Ecto neural progenitor cell (in vitro differentiated cells): ENCODE measurements at places on chromosomes 13 and 19.
A peak's percentile ranks its signal among the peaks of the same experiment; 100 is the strongest.

DNA sequence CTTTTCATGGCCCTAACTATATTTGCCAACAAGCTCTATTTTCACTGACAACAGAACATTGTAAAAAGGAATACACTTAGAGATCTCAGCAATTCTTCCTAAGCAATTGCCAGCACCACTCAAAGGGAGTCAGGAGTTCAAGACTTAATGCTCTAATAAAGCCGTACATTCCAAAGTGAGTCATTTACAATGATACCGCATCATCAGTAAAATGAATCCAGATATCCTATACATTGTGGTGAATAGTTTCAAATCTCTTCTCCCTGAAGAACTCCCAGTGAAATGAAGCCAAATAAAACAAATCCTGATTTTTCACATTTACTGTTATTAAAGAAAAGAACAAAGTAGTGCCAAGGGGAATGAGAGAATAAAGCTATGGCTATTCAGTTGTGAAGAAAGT is 2898.7 kb upstream of the PCDH20 start:
- no peak for DNase-seq

- no peak for DNase-seq
These were observed 210.7 kb upstream of the SLC10A2 start for GRCh38 chr13:103276775-103277498.

DNA sequence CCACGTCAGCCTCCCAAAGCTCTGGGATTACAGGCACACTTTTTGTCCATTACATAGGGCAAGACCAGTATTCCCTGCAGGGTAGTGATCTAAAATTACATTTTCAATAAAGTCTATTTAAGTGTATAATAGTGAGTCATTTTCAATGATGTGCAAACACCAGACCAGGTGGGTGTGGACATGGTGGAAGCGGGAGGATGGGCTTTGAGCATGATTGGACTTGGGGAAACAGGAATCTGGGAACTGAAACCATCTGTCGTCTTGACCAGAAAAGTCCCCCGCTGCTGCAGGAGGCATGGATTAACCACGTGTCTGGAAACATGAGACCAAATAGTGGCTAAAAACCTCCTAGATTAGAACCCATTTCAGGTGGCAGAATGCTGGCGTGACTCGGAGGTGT is 4.9 kb downstream of the FXYD3 start:
- no peak for DNase-seq

GRCh38 chr13:54175466-54175865 is 1146.9 kb downstream of the OLFM4 start:
- no peak for DNase-seq

DNA sequence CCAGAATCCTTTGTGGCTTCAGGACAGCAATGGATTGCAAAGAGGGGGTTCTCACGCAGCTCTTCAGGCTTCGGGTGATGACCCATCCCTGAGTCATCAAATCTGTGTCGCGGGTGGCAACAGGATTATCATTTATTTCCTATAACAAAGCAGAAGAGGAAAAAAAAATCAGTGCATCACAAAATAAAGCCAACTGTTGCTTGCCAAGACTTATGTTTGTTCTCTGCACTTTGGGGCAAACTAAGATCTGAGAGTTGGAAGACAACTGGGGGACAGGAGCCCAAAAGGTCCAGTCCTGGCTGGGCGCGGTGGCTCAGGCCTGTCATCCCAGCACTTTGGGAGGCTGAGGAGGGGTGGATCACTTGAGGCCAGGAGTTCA is 6.4 kb downstream of the GNA15 start:
- no peak for DNase-seq

DNA sequence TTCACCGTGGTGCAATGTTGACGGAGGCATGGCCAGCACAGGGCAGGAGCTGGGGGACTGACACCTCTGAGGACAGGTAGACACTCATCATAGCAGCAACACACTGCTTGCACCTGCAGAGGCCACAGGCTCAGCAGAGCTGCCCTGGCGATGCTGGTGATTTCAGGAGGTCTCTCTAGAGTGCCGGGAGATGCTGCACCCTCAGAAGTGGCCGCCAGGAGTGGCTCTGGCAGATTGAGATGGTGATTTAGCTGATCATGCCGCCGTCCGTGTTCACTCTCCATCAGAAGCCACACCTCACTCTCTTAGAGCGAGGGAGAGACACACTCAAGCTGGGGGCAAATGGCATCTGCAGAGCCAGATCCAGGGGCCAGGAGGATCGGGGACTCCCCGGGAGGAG is 244.6 kb upstream of the SGCG start:
- no peak for DNase-seq

DNA sequence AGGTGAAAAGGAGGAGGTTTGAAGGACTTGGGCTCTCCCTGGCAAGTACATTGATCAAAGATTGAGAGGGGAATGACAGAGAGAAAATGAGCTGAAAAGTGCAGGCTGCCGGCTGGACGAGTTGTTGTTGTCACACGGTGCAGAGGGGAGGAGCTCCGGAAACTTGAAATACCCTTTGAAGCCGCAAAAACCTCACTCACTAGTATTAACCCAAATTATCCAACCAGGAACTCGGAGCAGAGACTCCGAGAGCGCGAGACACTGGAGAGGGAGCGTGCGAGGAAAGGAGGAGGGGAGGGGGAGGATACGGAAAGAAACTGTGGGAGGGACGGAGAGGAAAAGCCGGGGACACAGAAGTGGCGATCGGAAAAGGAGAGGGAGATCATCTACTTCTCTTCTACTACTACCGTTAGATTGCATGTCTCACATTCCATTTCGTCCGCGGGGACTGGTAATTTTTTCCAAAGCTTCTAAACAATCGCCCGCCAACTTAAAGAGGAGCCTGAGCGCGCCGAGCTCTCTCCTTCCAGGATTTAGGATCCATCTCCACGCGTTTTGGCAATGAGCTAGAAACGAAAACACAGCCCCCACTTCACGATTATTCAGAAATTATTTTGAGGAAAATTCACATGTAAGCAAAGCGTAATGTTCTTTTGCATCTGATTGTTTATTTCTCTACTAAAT is at the start of gene DACH1:
Gene DACH1, minus strand, starts transcription at position 74 of the 684 bp plus-strand sequence.
- peak; percentile 76 for DNase-seq

- DNase-seq, result no peak
These were observed 4.6 kb upstream of the PNMA8A start for GRCh38 chr19:46475986-46476385.

DNA sequence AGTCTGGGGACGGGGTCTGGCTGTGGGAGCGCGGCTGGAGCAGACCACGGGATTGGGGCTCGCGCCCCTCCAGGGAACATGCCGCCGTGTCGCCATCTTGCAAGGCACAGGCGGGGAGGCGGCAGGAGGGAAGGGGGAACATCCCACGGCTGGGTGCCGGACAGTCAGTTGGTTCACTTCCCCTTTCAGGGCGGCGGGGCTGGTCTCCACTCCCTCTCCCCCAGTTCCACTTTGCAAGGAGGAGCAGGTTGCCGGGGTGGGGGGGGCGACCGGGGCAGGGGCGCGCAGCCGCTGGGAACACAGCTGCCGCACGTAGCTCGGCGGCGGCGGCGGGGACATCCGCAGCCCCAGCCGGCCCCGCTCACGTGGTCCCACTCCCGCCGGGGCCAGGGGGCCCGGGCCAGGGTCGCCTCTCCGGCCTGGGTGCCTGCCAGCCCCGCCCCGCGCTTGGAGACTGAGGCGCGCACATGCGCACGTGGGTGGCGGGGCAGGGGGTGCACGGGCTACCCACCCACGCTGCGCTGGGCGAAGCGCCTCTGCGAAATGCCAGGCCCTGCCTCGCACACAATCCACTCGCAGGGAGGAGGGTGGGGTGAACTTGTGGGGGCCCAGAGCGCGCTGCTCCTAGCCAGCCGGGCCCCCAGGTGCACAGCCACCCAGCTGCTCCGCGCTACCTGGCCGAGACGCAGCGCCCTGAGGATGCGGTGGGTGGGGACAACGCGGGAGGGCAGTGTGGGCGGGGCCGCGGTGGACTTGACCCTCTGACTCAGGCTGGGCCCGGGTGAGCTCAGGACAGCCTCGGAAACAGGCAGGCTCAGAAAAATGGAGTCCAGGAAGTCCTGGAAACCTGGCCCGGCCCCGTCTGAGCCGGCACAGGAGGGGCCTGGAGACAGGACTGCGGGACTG is 6.4 kb downstream of the KLF16 start:
- DNase-seq, result peak; percentile 70

- no peak for DNase-seq
These were observed 86.6 kb downstream of the TNFRSF19 start for GRCh38 chr13:23656637-23657371.

- no peak for DNase-seq
These were observed 15.2 kb downstream of the THOP1 start for GRCh38 chr19:2800506-2800905.

- peak; percentile 80 for DNase-seq
These were observed 8.0 kb downstream of the C19orf25 start for GRCh38 chr19:1471010-1471514.

- no peak for DNase-seq
These were observed 802.3 kb upstream of the ARGLU1 start for GRCh38 chr13:107370015-107370785.

GRCh38 chr13:30334663-30335386 is 27.5 kb upstream of the KATNAL1 start:
- DNase-seq, result no peak

GRCh38 chr13:50365408-50366391 is 350.5 kb downstream of the KCNRG start:
- no peak for DNase-seq

GRCh38 chr13:99439048-99439447 is 62.2 kb upstream of the TM9SF2 start:
- DNase-seq, result no peak

- peak; percentile 68 for DNase-seq
These were observed 25.0 kb upstream of the FXYD3 start for GRCh38 chr19:35090506-35091214.

DNA sequence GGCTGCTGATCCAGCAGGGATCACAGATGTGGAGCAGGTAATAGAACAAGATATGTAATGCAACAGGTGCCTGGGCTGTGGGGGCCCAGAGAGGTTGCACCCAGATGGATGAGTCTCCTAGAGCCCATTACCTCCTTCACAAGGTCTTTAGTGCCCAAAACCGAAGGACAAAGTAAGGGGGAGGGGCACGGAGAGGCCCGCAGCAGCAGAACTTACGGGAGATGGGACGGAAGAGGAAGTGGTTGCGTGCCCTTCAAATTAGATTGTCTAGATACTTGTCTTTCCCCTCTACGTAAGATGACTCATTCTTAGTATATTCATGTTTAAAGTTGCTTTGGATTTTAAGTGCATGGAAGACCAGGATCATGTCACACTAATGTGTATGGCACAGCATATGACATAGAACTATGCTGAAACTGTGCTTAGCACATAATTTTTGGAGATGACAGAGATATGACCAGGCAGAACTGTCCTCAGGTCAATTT is 5.7 kb upstream of the MRPS31 start:
- DNase-seq, result no peak

GRCh38 chr13:90552702-90553101 is 794.8 kb upstream of the MIR17HG start:
- DNase-seq, result no peak

DNA sequence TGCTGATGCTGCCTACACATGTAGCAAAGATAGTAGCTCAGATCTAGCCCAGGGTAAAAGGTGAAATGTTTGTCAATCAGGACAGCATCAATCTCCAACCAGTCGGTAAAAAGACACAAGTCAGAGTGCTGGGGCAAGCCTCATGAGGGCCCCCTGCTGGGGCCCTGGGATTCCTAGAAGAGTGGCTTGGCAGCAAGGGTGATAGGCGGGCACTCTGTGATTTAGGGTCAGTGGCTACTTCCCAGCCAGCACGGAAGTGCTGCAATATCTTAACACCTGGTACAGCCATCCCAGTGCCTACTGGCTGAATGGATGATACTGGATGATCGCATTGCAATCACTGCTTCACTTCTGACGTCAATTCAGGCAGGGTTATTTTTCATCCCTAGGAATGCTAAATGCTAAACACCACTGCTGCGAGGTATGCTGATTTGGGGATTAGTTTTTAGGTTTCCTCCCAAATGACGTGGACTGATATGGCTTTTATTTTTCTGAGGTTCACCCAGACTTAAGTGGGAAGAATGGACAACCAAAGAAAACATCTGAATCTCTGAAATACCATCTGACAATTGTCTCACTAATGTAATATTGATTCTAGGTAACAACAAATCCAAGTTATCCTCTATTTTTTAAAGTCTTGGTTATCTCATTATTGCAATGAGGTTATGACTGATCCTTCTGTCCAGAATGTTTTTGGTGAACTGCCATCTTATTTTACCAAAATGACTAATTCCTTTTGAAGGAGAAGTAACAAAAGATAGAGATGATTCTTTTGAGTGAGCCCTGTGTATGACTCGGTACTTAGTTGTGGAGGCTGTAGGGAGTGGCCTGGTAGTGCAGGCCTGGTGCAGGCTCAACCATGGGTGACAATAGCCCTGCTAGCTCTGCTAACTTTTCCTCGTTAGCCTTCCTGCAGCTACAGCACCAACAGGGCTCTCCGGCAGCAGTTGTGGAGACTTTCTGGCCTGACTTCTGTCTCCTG is 432.5 kb downstream of the FGF9 start:
- DNase-seq, result no peak

DNA sequence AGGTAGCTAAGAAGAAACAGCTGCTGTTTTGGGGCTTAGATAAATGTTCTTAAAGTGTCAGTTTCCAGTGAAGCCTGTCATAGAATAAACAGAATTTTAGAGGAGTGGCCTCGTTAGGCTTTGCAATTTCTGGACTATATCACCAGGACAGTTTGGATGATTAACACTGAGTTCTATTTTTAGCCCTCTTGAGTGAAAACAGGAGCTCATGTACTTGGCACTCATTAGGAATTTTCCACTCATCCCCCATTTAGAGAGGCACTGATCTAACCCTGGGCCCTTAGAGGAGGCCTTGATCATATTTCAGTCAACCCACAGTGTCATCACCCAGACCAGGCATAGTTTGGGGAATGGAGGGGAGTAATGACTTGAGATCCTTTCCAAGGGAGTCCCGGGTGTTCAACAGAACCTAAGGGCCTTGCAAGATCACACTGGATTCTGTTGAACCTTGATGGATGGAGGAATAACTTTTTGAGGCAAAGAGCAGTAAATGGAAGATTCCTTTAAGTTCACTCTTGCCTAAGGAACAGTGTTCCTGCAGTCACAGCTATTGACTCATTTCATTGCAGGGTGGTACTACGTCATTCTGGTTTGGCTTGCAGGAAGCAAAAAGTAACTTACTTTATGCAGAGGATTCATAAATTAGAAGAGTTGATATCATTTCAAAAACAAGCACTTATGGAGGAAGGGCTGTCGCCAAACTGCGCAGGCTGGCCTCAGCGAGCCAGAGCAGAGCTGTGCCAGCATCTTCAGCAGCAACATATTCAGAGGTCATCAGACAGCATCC is 160.2 kb downstream of the SLC7A1 start:
- DNase-seq, result no peak

- no peak for DNase-seq
These were observed 146.9 kb downstream of the ZNF486 start for GRCh38 chr19:20313894-20314293.

- no peak for DNase-seq
These were observed 466.4 kb upstream of the ARGLU1 start for GRCh38 chr13:107034236-107034872.
